8988T (cell line): ENCODE measurements at places on chromosomes 7 and 10.

- peak; percentile 22 for DNase-seq
Measured at GRCh38 chr7:5497295-5498103, 73.9 kb upstream of the TNRC18 start.

- DNase-seq: no peak
Measured at GRCh38 chr7:28686418-28686800, 271.7 kb downstream of the TRIL start.

GRCh38 chr10:75487087-75487754 is 55.8 kb downstream of the LRMDA start:
- DNase-seq: no peak

DNA sequence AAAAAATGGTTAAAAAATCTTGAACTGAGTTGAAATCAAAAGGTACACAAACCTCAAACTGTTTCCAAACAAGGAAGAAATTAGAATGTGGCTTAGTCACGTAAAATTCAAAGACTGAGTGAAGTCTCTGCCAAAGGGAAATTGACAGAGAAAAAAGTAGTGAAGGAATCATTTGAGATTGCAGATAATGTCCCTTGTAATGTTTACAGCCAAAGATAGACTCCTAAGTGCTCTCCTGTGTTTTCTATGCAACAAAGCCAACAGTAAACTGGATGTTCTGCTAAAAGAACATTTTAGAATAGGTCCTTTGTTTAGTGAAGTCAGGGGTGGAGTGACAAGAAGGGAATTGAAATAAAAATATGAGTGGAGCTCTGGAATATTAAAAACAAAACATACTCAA is 117.9 kb downstream of the ITGA8 start:
- no peak for DNase-seq

- DNase-seq: no peak
Measured at GRCh38 chr10:10716972-10717371, 300.7 kb upstream of the CELF2 start.

- DNase-seq: no peak
Measured at GRCh38 chr7:7696458-7697119, 21.8 kb downstream of the RPA3 start.
